ENCODE measurements at places on chromosomes 7 and 10.

DNA sequence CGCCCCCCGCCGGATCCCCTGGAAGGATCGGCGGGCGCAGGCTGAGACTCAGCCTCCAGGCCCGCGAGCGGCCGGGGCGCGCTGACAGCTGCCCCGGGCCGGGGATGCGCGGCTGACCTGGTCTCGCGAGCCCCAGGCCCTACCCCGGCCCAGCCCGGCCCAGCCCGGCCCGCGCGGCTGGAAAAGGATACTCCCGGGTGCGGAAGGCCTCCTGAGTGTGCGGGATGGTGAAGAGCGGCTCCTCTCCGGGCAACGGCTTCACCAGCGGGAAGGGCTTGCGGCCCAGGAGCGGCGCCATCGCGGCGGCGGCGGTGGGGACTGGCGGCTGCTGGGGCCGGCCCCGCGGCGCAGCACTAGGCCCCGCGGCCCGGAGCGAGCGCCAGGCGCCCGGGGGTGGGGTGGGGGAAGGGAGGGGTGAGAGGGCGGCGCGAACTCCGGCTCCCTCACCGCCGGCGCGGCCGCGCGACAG lies 423 bp downstream of the BAZ1B start:
- no peak for DNase-seq

- DNase-seq = no peak
These were observed 3.6 kb downstream of the NPM3 start for GRCh38 chr10:101779544-101780186.

DNA sequence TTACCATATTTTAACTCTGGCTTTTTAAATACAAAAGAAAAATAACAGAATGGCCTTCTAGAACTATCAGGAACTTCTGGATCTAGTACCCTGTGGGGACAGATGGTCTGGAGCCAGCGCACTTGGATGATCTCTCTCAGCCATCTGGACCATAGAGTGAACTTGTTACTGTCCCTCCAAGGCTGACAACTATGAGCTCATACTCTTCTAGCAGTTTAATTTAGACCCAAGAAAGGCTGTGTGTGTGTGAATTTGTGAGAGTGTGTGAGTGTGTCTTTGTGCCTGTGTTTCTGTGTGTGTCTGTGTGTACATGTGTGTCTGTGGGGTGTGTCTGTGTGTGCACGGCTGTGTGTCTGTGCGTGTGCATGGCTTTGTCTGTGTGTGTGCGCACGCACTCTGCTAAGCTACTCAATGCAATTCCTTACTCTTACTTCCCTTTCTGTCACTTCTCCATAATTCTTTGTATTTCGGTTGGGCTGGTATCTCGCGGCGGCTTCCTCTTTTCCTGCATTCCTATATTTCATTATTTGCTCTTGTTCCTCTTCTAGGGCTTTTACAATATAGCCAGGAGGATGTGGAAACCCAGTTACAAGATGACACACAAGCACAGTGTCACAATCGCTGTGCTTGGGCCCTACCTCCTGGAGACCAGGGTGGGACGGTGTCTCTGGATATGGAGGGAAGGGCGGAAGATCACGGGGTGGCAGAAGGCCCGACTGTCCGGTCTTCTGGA lies 51.9 kb downstream of the IKZF1 start:
- no peak for DNase-seq

- DNase-seq = no peak
These were observed 33.3 kb upstream of the TM9SF3 start for GRCh38 chr10:96619796-96620773.

DNA sequence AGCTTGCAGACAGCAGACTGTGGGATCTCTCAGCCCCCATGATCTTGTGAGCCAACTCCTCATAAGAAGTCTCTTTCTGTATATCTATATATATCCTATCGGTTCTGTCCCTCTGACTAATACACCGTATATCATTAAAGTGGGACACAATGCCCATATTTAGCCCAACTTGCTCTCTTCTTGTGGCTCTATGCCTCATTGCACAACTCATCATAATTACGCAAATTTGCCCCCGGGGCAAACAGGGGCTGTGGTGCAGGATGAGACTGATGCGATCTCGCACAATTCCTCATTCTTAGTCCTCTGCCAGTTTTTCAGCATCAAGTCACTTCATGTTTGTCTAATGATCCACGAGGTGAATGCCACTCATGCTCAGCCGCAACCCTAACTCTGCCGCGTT lies 183.2 kb downstream of the PRPF18 start:
- DNase-seq = no peak

DNA sequence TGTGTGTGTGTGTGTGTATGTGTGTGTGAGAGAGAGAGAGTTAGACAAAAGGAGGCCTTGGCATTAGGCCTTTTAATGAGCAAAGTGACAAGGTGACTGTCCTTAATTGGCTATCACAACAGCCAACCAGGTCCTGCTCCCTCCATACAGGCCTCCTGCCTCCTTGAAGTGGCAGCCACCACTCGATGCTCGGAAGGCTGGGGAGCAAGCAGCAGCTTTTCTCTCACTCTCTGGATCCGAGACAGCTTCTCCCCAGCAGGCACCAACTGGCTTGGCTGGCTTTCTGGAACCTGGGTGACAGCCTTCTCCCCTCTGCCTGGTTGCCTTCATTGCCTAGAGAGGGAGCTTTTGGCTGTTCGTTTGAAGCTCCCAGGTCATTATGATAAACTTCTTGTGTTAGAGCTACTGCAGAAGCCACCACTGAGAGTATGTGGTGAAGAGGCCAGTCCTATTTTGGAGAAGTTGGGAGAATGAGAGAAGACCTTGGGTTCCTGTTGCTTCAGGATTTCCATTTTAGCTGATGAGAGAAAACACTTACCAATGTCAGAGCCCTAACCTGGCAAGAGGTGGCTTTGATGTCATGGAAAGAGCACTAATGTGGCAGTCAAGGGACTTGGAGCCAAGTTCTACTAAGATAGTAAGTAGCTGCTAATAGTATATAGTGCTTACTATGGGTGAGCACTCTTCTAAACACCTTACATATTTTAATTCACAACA lies 37.6 kb downstream of the RPS24 start:
- DNase-seq = no peak

- DNase-seq = no peak
These were observed 6.1 kb upstream of the NCAPG2 start for GRCh38 chr7:158710651-158711102.

GRCh38 chr7:34463830-34464229 lies 194.2 kb upstream of the NPSR1 start:
- DNase-seq = no peak
